ENCODE measurements at places on chromosomes 1 and 21.

DNA sequence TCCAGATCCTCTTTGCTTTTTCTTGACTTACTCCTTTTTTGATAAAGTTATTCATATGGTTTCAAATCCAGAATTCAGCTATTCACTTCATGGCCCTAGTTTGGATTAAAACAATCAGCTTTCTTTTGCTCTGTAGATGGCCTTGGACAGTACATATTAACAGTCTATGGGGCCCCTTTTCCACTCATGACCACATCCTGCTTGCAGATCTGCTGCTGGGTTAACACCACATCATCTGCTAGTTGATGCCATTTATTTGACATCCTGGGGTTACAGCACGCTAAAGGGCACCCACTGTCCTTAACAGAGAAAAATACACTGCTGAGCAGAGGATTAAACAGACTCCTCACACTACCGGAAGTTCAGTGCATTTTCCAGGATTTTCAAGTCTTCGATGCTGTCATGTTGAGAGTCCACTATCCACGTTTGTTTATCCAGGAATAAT, 941 bp upstream of the IFI16 start:
- peak; percentile 57 for DNase-seq

- no peak for DNase-seq
Observed at GRCh38 chr1:116945996-116946395, 36.3 kb downstream of the PTGFRN start.

GRCh38 chr1:178726545-178726944, 1.5 kb downstream of the RALGPS2 start:
- no peak for DNase-seq

- DNase-seq = no peak
Observed at GRCh38 chr1:13513895-13514546, at the start of gene LRRC38. Gene LRRC38 (minus strand): TSS chr1:13514003. CDS start chr1:13513593, 410 bp downstream.
